Activated gamma-delta T cell treated with Interleukin-2 at 50 U/mL for 16 hours (primary cell): ENCODE measurements at places on chromosomes 5 and 9.

- DNase-seq = no peak
These were observed 24.1 kb upstream of the PPP1R26 start for GRCh38 chr9:135455401-135456030.

DNA sequence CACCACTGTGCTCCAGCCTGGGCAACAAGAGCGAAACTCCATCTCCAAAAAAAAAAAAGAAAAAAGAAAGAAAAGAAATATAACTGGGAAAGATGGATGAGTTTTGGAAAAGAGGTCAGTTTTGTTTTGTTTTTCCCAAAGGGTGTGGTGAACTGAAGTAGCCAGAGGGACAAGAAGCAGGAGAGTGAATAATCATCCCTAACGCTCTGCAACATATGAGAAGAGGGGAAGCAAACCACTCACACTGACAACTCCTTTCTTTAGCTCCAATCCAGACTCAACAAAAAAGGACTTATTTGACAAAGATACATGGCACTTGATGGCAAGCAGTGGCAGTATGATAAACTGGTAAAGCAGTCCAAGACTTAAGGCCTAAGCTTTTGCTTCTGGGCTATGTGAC, 176.1 kb upstream of the HMHB1 start:
- DNase-seq = no peak

GRCh38 chr9:135693771-135694170, 5.5 kb downstream of the SOHLH1 start:
- no peak for DNase-seq

GRCh38 chr9:99825172-99826046, 3.7 kb downstream of the NR4A3 start:
- DNase-seq = no peak

DNA sequence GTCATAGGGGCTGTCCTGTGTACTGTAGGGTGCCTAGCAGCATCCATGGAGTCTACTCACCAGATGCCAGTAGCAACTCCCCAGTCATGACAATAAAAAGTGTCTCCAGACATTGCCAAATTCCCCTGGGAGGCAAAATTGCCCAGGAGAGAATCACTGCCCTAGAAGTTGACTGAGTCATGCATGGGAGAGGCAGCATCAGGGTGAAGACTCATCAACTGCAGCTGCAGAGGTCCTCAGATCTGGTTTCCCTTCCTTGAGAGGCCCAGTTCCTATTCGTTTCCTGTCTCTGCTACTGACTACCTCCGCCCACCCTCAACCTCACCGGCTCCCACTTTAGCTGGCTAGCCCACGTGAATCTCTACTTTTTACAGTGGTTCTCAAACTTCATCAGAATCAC, 88.6 kb upstream of the AGXT2 start:
- no peak for DNase-seq

DNA sequence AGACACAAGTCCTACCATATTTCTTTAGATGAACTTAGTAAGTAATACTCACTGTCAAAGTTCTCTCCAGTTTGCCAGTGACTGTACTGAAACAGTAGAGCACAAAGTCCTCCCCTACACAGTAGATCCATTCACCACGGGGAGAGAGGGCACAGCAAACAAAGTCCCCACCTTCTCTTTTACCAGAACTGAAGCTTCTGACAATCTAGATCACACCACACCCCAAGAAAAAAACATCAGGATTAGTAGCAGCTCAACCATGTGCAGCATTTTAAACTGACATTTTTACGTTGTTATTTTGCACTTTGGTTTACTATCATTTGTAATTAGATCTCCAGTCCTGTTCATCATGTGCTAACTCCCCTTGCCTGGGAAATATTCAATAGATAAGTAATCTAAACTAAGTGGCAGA, 23.0 kb downstream of the DNAJA1 start:
- no peak for DNase-seq

DNA sequence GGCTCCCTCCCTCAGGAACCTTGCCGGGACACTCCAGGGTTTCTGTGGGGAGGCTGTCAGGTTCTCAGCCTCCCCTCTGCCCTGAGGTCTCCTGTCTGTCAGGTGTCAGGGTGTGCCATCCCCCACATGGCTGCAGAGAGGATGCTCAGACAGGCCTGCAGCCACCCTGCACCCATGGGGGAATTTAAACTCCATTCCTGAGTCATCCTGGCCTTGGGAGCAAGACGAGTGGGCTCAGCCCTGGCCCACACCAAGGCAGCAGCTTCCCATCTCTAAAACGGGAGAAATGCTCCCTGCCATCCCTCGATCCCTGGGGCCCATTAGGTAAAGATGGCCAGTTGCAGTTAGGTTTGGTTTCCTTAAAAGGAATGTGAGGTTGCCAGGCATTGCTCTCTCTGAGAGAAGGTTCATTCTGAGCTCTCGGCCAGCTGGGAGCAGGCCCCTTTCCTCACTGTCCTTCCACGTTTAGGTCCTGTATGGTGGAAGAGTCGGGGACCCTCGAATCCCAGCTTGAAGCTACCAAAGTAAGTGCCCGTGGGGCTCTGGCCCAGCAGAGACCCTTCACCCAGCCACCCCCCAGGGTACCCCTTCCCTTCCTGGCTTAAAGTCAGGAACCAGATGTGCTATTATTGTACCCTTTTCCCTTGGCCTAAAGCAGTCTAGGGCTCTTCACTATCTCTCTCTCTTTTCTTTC, 26.6 kb downstream of the DYNC2I2 start:
- no peak for DNase-seq

DNA sequence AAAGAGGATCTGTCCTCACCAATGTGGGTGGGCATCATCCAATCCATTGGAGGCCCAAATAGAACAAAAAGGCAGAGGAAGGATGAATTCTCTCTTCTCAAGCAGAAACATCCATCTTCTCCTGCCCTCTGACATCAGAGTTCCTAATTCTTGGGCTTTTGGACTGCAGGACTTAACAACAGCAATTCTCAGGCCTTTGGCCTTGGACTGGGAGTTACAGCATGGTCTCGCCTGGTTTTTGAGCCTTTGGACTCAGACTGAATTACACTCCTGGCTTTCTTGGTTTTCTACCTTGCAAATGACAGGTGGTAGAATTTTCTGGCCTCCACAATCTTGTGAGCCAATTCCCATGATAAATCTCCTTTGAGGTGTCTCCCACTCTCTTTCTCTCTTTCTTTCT, 60.5 kb upstream of the CD180 start:
- no peak for DNase-seq

- DNase-seq = no peak
These were observed 57.3 kb upstream of the C6 start for GRCh38 chr5:41270423-41271251.

DNA sequence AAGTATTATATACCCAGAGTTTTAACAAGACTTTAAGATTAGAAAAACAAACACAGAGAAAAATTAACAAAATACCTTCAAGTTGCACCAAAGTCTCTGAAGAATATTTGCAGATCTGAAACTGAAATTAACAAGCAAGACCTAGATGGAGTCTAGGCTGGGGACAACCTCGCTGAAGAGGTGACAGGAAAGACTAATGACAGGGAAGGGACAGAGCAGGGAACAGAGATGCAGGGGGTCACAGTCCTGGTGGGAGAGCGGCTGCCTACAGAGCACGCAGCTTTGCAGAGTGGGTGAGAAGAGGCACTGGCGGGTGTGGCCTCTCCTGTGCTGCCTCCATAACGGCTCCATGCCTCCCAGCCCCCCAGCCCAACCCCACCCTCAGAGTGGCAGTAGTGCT, 13.5 kb downstream of the RETREG1 start:
- DNase-seq = no peak

GRCh38 chr5:95533761-95534160, 21.0 kb downstream of the SKIC3 start:
- no peak for DNase-seq

DNA sequence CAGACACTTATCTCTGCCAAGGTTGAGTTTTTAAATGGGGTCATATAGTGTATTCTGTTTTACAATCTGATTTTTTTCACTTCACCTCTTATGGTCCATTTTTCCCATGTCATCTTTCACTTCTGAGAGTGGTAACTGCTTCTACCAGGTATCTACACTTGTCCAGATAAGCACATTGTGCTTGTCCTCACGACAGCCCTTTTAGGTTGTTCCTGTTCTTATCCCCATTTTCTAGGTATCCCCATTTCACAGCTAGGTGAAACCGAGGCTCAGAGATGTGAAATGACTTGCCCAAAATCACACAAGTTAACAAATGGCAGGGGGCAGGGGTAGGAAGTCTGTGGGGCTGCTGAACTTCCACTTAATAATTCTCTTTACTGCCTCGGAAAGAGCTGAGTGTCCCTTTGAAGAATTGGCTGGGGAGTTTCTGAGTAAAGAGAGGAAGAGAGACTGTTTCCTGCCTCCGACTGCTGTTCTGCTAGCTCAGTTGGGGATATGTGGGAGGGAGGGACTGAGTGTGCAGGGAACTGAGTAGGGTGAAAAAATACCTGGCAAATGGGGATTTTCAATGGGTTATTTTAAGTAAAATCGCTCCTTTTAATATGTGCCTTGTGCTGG, 255.4 kb downstream of the GRIA1 start:
- DNase-seq = no peak

- DNase-seq = no peak
These were observed 12.1 kb downstream of the MTRR start for GRCh38 chr5:7881091-7881490.

GRCh38 chr5:133396814-133397213, 215.5 kb downstream of the FSTL4 start:
- DNase-seq = no peak

DNA sequence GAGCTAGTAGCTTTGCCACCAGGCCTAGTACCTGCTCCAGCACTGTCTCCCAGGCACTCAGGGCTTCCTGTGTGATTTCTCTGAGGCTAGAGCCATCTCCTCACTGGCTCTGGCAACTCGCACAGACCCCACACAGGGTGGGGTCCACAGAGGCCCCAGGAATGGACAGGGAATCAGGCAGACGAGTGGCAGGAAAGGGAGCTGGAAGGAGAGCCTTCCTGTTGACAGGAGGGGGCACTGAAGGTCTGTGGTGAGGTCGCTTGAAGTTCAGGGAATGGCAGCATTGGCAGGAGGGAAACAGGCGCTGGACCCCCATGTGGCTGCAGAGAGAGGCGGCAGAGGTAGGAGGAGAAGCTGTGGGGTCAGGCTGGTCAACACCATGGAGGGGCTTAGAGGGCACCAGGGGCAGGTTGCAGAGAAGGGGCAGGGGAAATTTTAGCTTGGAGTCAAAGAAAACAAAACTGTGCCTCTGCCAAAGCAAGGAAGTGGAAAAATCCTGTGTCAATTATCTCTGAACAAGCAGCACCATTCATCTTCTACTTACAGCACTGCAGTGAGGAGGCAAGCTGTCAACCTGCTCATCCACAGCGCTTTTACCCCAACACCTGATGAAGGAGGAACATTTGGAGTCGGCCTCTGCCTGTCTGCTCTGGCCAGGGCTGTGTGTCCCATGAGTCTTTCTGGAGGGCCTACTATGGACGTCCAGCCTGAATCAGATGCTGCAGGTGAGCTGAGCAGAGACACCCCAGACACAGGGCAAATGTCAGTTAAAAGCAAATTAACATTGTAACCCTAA, 270.2 kb downstream of the FSTL4 start:
- no peak for DNase-seq

- no peak for DNase-seq
These were observed 302.2 kb downstream of the ZNF608 start for GRCh38 chr5:124444147-124444775.

DNA sequence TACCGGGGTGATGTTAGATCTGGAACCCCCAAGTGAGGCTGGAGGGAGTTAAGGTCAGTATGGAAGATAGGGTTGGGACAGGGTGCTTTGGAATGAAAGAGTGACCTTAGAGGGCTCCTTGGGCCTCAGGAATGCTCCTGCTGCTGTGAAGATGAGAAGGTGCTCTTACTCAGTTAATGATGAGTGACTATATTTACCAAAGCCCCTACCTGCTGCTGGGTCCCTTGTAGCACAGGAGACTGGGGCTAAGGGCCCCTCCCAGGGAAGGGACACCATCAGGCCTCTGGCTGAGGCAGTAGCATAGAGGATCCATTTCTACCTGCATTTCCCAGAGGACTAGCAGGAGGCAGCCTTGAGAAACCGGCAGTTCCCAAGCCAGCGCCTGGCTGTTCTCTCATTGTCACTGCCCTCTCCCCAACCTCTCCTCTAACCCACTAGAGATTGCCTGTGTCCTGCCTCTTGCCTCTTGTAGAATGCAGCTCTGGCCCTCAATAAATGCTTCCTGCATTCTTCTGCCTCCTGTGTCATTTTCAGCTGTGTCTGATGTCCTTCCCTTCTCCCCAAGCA, 2.3 kb upstream of the MYOZ3 start:
- no peak for DNase-seq

DNA sequence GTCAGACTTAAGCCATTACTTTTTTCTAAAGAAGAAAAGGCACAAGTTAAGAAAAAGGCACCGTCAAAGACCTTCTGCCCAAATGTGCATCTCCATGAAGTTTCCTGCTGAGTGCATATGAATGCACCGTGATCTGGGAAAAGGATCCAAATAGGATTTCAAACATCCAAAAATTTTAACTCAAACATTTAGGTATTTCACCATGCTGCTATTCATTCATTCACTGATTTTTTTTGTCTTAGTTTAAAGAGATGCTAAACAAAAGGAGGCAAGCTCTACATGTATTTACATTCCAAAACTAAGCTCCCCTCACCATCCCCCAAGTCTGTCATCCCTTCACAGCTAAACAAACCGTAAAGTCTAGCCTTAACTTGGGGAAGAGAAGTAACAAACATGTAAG, 291.9 kb downstream of the ARL15 start:
- no peak for DNase-seq

DNA sequence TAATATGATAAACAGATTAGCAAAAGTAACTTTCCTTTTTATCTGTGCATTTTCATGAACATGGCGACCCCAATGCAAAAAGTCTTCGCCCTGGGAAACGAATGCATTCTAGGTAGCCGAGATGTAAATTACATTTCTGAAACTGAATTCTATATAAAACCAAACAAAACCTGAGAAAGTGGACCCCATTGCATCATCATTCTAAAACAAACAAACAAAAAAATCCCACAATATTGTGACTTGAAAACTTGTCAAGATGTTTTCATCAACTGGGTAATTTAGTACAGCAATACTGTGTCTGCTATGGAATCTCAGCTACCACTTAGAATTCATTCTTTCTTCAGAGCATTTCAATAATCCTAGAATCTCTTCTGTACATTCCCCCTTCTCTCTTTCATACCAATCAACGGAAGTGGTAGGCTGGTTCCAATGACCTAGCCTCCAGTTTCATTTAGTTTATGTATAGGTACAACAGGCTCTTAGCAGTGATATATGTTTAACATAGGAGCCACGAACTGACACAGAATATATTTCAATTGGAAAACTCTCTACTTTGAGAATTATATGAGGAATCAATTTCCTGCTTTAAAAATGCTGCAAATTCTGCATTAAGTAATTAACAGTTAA, 85.6 kb downstream of the FBXW11 start:
- DNase-seq = no peak

DNA sequence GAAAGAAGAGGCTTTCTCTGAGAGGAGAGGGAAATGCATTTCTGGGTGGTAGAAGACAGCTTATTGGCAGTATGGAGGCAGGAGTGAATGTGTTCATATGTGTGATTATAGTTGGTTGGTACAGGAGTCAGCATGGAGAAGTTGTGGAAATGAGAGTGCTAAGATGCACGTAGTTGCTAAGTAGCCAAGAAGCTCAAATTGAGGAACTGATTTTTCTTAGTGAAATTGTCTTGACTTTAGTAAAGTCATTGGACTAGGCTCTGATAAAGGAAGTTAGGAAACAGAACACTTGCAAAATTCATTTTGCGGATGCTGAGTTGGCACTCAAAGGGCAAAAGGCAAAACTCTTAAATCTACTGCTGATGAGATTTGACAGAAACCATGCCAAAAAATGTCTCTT, 158.9 kb upstream of the VCAN start:
- DNase-seq = no peak

- DNase-seq = no peak
These were observed 54.0 kb downstream of the PCA3 start for GRCh38 chr9:76818271-76818670.

GRCh38 chr9:70403166-70403565, 11.3 kb downstream of the KLF9 start:
- DNase-seq = no peak
